ENCODE measurements at places on chromosomes 4 and X.

- DNase-seq = no peak
Measured at GRCh38 chr4:2241003-2241402, 918 bp downstream of the HAUS3 start.

- no peak for DNase-seq
Measured at GRCh38 chr4:24108567-24108966, 218.7 kb upstream of the PPARGC1A start.

DNA sequence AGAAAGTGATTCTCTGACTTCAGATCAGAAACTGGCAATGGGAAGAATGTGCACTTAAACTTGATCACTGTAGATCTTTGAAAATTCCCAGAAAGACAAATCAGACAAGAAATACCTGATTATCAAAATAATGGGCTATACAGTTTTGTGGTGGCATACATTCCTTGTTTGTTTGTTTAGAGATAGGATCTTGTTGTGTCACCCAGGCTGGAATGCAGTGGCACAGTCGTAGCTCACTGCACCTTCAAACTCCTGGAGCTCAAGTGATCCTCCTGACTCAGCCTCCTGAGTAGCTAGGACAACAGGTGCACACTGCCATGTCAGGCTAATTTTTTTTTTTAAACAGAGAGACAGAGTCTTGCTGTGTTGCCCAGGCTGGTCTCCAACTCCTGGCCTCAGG, 81.0 kb upstream of the SPRY1 start:
- no peak for DNase-seq

GRCh38 chrX:119442286-119442685, 26.0 kb upstream of the SLC25A5 start:
- DNase-seq = no peak

DNA sequence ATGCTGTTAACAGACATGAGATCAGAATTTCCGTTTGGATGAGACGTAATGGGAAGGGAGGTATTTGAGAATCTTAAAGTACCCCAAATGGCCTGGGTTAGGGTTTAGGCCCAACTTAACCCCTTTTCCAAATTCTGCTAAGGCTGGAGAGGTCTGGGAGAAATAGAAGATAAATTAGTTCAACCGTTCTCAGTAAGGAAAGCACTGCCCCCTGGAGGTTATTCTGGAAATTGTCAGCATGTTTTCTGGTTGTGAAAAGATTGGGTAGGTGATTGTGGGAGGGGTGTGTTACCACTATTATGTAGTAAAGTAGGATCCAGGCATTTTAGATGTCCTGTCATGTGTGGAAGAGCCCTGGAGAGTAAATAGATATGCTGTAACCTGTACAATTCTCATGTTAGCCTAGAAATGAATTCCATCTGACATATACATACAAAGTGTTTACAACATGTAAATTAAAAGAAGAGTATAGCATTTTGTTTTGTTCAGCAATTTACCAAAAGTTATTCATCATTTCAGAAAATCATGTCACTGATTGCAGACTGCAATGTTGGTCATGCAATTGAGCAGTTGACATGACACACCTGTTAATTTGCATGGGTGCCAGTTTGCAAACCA, 26.8 kb upstream of the GRXCR1 start:
- no peak for DNase-seq

Data from cortex of kidney (tissue), 1 donor.